ENCODE measurements at places on chromosomes 11 and 22.

DNA sequence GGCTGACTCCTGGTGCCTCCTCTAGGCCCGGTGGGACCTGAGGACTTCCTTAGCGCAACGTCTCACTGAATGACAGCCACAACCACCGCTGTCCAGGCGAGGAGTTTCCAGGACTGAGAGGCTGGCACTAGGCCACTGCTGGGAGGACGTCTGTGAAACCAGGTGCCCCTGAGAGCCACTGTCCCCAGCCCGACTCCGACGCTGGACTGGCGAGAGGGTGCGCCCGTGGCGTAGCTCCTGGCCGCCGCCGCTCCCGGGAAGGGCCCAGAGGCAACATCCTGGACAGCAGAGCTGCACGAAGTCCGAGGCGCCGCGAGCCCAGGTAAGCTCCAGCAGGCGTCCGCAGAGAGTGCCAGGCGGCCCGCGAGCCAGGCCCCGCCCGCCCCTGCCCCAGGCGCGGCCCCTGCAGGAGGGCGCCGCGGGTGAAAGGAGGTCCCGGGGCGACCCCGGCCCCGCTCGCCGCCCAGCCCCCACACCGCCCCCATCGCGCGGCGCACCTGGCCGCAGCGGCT is 525 bp downstream of the DGCR2 start:
- peak; percentile 41 for DNase-seq

DNA sequence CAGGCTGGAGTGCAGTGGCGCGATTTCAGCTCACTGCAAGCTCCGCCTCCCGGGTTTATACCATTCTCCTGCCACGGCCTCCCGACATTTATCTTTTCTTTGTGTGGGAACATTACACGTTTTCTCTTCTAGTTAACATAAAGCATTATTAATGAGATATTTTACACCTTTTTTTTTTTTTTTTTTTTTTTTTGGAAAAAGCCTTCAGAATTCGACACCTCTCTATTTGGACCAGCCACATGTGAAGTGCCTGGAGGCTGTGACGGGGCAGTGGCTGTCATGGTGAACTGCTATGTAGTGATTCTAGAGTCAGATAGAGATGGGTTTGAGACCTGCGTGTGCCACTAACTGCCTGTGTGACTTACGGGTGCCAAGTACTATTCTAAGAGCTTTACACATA is 64.3 kb downstream of the SMIM38 start:
- DNase-seq = no peak

DNA sequence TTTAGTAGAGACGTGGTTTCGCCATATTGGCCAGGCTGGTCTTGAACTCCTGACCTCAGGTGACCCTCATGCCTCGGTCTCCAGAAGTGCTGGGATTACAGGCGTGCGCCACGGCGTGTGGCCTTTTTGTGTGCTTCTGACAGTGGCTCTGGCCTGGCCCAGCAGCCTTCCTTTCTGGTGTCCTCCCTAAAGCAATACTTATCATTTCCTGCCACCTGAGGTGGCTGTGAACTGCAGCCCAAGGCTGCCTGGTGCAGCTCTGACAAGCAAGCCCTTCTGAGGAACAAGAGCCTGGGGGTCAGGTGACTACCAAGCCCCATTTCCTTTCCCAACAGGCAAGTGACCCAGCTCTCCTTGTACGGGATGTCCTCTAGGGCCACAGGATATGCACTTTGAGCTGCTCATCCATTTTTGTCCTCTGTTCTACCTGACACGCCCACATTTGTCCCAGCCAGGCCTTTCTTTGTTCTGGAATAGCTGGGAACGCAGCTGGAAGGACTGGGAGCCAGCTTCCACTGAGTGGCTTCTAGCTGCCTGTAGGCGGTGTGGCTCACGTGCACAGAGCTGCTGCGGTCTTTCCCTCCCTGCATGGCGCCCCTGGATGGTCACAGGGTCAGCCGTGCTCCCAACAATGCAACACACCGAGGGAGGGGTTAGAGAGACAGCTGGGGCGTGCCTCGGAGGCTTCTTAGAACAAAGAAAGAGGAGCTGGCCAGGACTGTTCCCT is 12.3 kb upstream of the BID start:
- no peak for DNase-seq

DNA sequence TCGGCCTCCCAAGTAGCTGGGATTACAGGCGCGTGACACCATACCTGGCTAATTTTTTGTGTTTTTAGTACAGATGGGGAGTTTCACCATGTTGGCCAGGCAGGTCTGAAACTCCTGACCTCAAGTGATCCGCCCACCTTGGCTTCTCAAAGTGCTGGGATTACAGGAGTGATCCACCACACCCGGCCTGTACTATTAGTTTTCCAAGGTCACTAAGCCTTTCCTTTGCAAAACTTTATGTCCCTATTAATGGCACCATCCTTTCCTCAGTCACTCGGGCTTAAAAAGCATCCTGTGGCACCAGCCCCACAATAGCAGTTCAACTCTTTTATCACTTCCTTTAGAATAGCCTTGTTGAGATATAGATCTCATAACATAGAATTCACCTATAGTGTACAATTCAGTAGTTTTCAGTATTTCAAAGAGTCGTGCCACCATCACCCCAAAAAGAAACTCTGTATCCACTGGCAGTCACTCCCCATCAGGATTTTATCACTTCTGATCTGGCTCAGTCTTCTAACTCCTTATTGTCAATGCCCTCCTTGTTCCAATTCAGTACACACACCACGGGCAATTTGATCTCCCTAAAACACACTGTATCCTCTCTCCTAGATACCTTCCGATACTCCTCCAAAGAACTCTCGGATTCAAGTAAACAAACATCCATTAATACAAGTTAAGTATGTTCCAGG is 921 bp upstream of the BCL2L13 start:
- peak; percentile 11 for DNase-seq

DNA sequence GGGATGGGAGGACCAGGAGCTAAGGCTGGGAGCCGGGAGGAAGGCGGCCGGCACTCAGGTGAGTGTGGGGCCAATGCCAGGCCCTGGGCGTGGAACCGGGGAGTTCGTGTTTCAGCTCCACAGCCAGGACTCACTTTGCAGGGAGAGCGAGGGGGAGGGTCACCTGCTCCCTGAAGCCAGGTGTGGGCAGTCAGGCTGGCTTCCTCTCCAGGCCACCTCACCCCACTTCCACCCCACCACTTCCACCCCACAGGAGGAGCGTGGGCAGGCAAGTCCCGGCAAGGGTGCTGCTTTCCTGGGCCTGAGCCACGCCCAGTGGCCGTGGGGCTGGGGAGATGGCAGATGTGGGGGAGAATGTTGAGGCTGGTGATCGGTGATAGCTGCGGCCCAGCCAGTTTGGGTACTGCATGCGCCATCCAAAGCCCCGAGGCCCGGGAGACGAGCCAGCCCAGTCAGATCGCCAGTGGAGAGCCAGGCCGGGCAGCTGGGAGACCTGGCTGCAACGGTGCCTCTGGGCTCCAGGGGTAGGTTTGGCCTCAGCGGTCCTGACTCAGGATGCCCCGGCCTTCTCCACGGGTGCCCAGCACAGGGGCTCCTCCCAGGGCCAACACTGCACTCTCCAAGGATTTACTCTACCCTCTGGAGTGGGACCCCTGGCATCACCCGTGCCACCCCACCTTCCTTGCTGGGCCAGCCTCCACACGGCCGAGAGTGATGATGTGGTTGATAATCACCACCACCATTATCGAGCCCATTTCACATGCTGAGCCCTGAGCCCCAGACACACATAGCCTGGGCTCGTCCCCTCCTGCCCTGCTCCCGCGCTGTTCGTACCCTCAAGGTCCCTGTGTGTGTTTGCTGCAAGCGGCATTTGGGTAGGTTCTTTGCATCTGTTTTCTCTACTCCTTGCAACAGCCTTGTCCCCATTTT is 93.8 kb downstream of the WNT7B start:
- DNase-seq = no peak

GRCh38 chr11:35145271-35145670 is 6.3 kb downstream of the CD44 start:
- peak; percentile 79 for DNase-seq

DNA sequence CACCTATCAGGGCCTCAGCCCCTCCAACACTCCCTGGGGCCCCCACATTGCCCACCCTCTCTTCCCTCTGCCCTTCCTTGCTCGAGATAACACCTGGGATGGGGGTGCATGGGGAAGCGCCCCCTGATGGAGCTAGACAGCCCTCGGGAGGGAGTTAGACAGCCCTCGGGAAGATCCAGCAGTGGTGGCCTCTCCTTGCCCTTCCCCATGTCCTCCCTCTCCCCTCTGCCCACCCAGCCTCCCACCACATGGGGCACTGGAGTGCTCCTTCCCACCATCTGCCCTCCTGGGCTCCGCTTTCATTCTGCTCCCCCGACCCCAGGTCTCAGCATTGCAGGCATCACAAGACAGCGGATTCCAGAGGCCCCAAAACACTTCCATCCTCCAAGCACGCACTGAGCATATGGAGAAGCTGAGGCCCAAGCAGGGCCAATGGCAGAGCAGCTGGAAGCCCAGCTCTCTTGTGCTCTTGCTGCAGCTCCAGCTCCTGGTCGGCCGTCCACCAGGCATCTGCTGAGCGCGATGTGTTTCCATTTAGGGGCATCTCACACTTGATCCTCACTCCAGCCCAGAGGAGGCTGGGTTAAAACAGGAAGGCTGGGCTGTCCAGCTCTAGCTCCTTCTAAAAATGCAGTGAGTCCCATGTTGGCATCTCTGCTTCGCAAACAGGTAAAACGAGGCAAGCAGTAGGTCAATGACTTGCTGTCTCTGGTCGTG is 65.6 kb downstream of the IGLL1 start:
- no peak for DNase-seq

GRCh38 chr22:48900327-48900597 is 927.4 kb downstream of the BRD1 start:
- DNase-seq = no peak

GRCh38 chr11:64286801-64287159 is 1.1 kb downstream of the GPR137 start:
- no peak for DNase-seq

DNA sequence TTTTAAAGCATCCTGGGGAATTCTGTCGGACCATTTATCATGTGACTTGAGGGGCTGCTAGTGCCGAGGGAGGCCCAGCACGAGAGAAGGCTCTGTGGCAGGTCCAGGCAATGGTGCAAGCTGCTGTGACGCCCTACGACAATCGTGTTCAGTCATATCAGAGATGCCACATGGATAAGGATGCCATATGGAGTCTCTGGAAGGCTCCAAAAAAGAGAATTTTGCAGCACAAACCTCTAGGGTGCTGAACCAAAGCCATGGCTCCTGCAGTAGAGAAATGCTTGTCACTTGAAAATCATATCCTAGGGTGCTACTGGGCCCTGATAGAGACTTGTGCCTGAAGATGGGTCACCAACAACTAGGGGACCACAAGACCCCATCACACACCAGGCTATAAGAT is 6.7 kb upstream of the CD6 start:
- no peak for DNase-seq

- DNase-seq = no peak
These were observed 86.7 kb upstream of the RASSF10 start for GRCh38 chr11:12922418-12922817.

GRCh38 chr11:74953451-74953850 is 4.4 kb downstream of the SPCS2 start:
- DNase-seq = no peak

DNA sequence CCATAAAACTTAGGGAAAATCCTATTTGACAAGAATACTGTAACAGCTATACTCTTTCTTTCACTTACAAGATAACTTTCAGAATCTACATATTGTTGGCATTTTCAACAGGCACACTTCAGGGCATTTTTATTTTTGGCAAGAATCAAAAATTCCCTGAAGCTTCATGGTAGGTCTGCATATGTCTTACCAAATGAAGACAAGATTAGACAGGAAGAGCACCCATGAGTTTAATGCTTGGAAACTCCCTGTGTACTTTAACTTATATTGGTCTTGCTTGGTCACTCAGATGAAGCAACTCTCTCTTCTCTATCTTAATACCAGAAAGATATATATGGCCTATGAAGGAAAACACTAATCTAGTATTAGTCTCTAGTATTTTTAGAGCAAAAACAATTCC is 137.7 kb downstream of the ATG16L2 start:
- no peak for DNase-seq

- DNase-seq = peak; percentile 54
These were observed 49.2 kb downstream of the DBX1 start for GRCh38 chr11:20110908-20111669.

GRCh38 chr11:134531327-134532130 is 119.5 kb upstream of the B3GAT1 start:
- no peak for DNase-seq

- no peak for DNase-seq
These were observed 15.8 kb downstream of the THAP12 start for GRCh38 chr11:76365038-76365679.

GRCh38 chr22:34797826-34798225 is 268.1 kb upstream of the ISX start:
- DNase-seq = no peak

GRCh38 chr22:47495110-47495509 is 732.7 kb downstream of the TBC1D22A start:
- DNase-seq = no peak

DNA sequence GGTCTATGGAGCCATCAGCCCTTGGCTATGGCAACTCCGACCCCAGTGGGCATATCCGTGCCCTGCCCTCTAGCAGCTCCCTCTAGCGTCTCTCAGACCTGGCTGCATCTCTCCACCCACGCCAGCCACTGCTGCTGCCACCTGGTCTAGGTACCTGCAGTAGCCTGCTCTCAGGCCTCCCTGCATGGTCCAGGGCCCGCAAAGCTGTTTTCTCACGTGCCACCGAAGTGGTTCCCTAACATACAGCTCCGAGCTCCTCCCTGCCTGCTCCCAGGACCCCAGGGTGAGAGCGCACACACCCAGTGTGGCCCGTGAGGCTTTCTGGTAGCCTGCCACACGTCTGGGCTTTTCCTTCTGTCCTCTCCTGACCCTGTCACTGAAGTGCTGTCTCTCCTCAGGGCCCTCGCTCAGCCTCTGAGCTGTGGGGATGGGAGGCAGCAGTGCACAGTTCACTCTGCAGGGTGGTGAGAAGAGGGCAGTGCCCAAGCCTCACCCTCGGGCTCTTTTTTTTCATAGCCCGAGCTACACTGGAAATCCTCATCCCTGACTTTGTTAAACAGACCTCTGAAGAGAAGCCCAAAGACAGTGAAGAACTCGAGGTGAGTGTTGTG is 14.3 kb downstream of the DGCR8 start:
- no peak for DNase-seq

GRCh38 chr11:67534070-67534679 is 10.9 kb upstream of the CABP2 start:
- DNase-seq = no peak

- DNase-seq = no peak
These were observed 60.3 kb downstream of the NELL1 start for GRCh38 chr11:20729597-20730105.

DNA sequence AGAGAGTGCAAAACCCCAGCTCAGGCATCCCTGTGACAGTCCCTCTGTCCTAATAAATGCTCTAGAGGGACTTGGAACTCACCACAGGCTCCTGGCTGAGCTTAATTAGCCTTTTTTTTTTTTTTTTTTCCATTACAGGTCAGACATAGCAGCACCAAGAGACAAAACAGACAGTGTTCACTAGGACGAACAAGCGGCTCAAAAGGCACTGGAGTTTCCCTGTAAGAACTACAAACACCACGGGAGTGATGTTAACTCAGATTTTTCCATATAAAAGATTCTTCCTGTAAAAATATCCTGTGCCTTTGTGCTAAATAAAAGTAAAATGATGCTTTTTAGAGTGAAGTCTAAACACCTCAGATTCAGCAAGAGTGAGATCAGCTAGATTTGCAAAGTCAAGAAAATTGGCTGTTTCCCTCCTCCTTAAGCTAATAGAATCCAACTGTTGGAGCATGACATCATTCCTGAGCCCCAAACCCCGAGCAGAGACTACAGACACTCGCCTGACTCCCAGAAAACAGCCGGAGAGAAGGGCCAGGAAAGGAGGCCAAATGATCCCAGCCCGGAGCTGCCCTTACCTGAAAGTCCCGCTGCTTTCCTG is 101.0 kb upstream of the AKIP1 start:
- no peak for DNase-seq

GRCh38 chr11:34986883-34987520 is 70.6 kb downstream of the PDHX start:
- DNase-seq = no peak

GRCh38 chr11:44029977-44030911 is 17.5 kb upstream of the ACCSL start:
- peak; percentile 67 for DNase-seq

Data from AG08395 (cell line).